ENCODE measurements at places on chromosomes 5 and 9.

DNA sequence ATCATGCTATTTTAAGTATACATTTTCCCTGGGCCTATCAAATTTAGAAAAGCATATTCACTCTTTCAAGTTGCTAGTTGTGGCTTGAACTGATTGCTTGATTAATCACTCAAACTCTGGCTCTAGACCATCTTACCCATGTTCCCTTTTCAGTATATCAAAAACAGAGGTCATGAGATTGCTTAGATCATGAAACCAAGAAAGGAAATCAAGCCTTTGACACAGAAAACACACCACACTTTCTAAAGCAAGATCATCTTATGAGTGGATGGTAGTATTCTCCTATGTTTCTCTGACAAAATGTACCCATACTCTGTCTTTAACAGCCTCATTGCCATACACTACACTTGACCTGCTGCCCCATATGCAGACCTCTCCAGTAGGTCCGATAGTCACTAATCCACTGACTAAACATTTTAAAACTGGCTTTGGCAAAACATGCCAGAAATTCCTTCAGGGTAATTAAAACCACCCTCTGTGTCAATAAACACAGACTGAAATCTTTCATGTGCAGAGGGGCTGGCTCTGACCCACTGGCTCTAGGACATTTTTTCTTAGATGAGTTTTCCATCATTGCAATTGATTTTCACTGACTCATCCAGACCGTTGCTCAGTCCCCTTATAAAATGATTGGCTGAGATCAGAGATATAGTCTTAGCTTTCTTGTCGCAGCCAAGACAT, 18.2 kb downstream of the PPP2R2B start:
- no peak for DNase-seq

- DNase-seq = peak; percentile 36
Observed at GRCh38 chr5:76544268-76544926, 78.8 kb downstream of the F2RL2 start.

- no peak for DNase-seq
Observed at GRCh38 chr9:79719989-79720388, 148.2 kb downstream of the TLE4 start.

DNA sequence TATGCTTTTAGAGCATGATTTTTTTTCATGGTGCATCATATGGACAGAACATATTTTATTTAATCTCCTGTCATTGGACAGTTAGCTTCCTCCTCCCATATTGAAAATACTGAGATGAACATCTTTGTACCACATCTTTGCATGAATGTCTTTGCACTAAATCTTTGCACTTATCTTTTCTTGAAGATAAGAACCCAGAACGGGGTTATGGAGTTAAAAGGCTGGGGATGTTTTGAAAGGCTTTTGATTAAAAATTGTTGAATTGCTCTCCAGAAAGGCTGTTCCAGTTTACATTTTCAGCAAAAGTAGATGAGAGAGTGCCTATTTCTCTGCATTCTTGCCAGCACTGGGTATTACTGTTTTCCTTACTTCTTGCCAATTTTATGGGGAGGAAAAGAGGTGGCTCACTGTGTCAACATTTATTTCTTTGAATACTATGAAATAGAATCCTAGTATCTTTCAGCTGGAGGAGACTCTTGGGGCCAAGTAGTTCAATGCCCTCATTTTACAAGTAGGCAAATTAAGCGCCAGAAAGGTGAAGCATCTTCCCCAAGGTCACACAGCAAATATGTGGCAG, 7.2 kb downstream of the NCS1 start:
- no peak for DNase-seq

GRCh38 chr9:100408546-100409175, 18.3 kb upstream of the MSANTD3 start:
- DNase-seq = no peak

DNA sequence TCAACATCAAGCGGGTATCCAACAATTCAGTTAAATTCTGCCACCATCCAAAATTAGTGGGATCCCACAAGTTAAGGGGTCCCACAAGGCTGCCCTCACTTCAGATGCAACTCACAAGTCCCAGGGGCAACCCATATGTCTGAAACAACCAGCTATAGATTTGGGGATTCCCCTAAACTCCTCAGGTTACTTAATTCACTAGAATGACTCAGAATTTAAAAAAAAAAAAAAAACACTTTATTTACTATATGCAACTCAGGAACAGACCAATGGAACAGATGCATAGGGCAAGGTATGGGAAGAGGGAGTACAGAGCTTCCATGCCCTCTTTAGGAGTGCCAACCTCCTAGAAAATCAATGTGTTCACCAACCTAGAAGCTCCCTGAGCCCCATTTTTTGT, 15.1 kb downstream of the AUH start:
- DNase-seq = no peak

- no peak for DNase-seq
Observed at GRCh38 chr5:149207831-149208230, 63.8 kb upstream of the AFAP1L1 start.

DNA sequence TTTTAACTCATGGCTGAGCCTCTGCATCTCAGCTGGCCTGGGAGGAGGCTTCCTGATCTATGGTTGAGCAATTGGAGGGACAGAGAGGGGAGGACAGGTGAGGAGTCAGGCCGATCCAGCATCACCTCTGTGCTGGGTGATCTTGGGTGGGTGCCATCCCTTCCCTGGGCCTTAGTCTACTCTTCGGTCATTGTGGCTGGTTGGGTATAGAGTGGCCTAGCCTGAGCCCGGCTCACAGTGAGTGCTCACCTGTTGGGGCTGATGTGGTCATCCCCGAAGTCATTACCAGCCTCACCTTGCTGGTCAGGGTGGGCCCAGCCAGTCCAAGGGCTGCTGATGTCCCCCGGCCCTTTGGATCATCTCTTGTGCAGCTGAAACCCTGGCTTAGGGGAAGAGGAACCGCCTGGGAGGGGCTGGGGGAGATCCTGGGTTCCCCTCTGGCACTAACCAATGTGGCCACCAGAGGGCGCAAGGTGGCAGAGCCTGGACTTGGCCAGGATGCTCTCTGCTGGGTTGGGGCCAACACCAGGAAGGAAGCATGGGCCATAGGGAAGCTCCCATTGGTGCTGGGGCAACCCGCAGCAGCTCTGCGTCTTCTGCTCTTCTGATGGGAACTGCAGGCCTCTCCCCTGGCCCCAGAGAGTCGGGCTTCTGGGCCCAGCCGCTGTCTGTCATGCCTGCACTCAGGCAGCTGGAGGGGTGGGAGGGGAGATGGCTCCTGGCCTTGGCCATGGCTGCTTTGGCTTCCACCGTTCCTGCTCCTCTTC, 17.3 kb upstream of the ODF2 start:
- peak; percentile 77 for DNase-seq

- no peak for DNase-seq
Observed at GRCh38 chr9:105150991-105151685, 93.3 kb upstream of the SLC44A1 start.

DNA sequence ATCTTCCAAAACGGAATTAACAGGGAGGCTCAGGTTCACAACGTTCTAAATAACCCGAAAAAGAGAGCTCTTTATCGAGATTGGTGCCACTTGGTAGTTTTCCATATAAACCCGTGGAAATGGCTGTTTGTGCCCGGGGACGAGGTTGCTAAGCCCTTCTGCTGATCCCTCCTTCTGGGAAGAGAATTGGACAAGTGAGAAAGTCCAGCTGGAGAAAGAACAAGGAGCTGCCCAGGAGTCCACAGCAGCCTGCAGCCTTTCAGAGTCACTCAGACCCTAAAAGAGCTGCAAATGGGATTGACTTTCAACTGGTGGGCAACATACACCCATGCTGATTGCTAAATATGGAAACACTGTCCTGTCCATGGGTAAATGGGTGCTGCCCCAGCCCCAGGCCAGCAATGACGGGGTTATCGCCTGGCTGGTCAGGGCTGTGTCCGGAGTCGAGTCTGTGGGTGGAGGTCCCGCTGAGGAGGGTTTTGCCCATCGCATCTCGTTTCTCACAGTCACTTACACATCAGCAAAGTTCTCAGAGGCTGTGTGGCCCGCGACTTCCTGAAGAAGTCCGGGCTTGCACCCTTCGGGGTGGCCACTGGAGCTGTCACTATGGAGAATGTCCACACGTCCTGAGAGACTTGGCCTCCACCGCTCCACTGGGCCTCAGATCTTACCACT, 40.7 kb upstream of the HSD17B3 start:
- no peak for DNase-seq

- DNase-seq = no peak
Observed at GRCh38 chr5:10994091-10994986, 233.3 kb upstream of the DAP start.

DNA sequence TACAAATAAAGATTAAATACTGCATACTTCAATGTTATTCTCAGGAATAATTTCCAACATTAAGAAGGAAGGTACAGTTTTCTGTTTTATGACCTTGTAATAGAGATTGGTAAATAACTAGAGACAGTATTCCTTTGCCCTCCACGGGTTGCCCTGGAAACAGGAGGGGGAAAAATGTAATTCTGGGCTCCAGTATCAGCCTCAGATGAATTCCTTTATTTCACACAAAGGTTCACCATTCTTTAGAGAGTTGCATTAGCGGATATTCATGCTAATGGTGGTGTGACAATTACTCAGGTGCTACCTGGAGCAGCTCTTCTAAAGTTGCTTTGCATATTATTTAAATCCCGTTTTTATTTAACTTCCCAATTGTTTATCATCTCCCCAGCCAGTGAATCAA, 42.6 kb downstream of the CETN3 start:
- no peak for DNase-seq

DNA sequence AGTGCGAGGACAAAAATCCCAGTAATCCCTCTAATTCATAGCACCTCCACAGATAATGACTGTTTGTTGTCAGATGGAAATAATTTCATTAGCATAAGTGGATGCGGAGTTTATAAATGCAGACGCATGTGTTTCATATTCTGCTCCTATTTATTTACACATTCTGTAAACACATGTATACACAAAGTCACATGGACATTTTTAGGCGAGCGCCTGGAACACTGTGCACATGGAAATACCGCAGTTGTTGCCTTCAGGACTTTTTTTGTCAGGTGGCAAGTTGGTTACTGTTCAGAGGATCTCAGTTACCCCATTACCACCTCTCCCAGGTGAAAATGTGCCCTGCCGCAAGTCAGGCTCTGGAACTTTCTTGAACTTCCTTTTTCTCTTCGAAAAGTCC, 40.3 kb upstream of the FBP1 start:
- no peak for DNase-seq

DNA sequence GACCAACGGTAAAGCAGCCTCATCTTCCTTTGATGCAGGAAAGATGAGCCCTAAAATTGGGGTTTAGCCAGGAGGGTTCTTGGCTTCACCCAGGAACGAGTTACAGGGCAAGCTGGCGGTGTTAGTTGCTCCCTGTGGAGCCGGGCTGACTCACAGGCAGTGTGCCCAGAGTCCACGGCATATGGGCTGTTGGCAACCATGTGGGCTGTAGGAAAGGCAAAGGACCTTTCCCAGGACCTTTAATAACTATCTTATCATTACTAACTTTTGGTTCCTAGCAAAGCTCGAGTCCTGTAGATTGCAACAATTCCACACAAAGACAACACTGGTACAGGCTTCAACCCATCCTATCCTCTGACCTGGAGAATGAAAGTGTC, 29.8 kb upstream of the CLPTM1L start:
- no peak for DNase-seq

DNA sequence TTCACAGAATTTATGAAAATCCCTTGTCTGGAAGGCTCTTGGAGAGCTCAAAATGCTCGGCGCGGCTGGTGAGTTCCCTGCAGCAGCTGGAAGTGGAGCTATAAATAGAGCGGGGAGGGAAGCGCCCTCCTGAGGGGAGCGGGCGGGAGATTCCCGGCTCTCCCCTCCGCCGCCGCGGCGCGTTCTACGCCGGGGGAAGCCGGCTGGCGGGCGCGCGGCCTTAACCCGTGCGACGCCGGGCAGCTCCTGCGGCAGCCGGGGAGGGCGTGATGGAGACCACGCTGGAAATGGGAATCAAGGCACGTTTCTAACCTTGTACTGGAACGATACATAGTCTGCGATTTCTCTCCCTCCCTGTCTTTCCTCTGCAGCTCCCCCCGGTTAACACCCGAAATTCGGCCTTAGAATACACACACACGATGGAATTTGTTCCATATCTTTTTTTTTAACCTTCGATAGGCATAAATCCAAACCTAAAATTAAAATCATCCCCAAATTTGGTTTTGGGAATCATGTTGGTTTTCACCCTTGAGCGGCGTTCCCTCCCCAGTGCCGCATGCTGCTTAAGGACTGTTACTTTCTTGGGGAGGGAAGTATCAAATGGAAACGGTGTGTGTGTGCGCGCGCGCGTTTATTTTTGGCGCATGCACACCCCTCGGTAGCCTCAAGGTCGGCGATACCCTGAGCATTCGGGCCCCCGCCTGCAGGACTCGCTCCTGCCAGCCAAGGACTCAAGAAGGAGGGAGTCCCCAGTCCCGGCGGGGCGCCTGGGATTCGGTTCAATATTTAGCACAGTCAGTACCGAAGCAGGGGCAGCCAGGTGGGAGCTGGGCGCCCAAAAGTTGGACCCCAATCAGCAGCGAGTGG, 306.3 kb upstream of the KCNN2 start:
- DNase-seq = no peak

DNA sequence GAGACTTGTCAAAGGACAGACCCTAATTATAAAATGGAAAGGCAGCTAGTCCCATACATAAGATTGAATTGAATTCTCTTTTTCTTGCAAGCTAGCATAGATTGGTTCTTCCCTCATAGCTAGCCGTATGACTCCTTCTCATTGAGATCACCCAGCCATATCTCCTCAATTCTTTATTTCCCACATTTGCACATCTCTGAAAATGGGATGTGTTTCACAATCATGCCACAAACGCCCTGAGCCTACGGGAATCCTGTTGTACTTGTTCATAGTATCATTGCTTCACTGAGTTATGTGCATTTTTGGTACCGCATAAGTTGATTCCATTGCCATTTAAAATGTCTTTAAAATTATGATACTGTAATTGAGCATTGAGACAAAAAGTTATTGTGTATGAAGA, 90.5 kb downstream of the PCSK1 start:
- no peak for DNase-seq

GRCh38 chr9:92422611-92423338, 1.5 kb downstream of the OMD start:
- no peak for DNase-seq

- no peak for DNase-seq
Observed at GRCh38 chr9:127928676-127929624, 1.6 kb downstream of the PIP5KL1 start.

GRCh38 chr9:35666045-35666444, 1.1 kb upstream of the ARHGEF39 start:
- DNase-seq = no peak

- DNase-seq = no peak
Observed at GRCh38 chr5:63953217-63953616, 9.0 kb downstream of the HTR1A start.

GRCh38 chr5:141084487-141084989, 9.9 kb upstream of the PCDHB2 start:
- no peak for DNase-seq

DNA sequence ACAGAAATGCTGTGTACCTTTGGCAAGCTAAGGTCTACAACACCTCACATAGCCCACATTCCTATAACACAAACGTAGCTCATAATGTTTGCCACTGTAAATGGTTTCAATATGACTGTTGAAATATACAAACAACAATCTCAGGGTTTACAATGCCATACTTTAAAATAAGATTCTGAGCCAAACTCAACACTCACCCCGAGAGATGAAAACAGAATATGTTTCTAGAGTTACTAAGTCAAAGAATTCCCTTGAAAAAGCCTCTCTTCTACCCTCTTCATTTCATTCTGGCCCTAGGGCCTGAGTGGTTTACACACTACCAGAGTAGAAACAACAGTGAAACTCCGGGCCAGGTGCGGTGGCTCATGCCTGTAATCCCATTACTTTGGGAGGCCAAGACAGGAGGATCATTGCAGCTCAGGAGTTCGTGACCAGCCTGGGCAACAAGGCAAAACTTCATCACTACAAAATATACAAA, 72.6 kb downstream of the MYO10 start:
- DNase-seq = no peak

Data from activated T-cell treated with anti-CD3 and anti-CD28 coated beads for 4 hours (primary cell).